Left ventricle myocardium superior (tissue), 1 donor: ENCODE measurements at places on chromosomes 3 and 15. TPM values are rescaled to one million over a fixed set of nuclear protein-coding genes. Genes with fewer than 3 reads are reported as not detected.

The ATP13A5 gene
- total RNA-seq, result not detected

The CEMIP gene
- not detected for total RNA-seq

The GASK1A gene
- total RNA-seq, result 0.59 TPM

The ACAN gene
- 0.15 TPM for total RNA-seq

The TIMP4 gene
- 15.0 TPM for total RNA-seq

The ZBTB20 gene
- 57.5 TPM for total RNA-seq

The PDZRN3 gene
- 147 TPM for total RNA-seq

The VGLL3 gene
- 3.6 TPM for total RNA-seq

The DGKG gene
- 18.2 TPM for total RNA-seq

The MTMR10 gene
- total RNA-seq, result 34.8 TPM

The TWF2 gene
- 103 TPM for total RNA-seq

The ARGFX gene
- not detected for total RNA-seq

The FMN1 gene
- 2.9 TPM for total RNA-seq

The ITGA11 gene
- 23.5 TPM for total RNA-seq

The RPS27L gene
- total RNA-seq, result 157 TPM

The CGNL1 gene
- 15.2 TPM for total RNA-seq

The STRIT1 gene
- total RNA-seq, result 0.79 TPM

The LRRC2 gene
- total RNA-seq, result 122 TPM

The GNAT1 gene
- not detected for total RNA-seq
